Heart right ventricle (tissue), 16 donors: ENCODE measurements at places on chromosomes 2 and 18.

GRCh38 chr2:28035163-28035690, 144.7 kb downstream of the BABAM2 start:
- no peak for DNase-seq

- DNase-seq: no peak
These were observed 282.7 kb upstream of the STON1 start for GRCh38 chr2:48247206-48247605.

- DNase-seq: no peak
These were observed 433.0 kb downstream of the ZEB2 start for GRCh38 chr2:144086965-144087364.

- DNase-seq: no peak
These were observed 69.2 kb upstream of the HNRNPA3 start for GRCh38 chr2:177143444-177143843.

- DNase-seq: no peak
These were observed 210.3 kb upstream of the RBMS1 start for GRCh38 chr2:160703648-160704585.

- no peak for DNase-seq
These were observed 70.4 kb downstream of the LRPPRC start for GRCh38 chr2:43925431-43925830.

- DNase-seq: no peak
These were observed 295.2 kb downstream of the SRBD1 start for GRCh38 chr2:45315861-45316260.

- no peak for DNase-seq
These were observed 121.2 kb downstream of the CAPN13 start for GRCh38 chr2:30686000-30686399.

DNA sequence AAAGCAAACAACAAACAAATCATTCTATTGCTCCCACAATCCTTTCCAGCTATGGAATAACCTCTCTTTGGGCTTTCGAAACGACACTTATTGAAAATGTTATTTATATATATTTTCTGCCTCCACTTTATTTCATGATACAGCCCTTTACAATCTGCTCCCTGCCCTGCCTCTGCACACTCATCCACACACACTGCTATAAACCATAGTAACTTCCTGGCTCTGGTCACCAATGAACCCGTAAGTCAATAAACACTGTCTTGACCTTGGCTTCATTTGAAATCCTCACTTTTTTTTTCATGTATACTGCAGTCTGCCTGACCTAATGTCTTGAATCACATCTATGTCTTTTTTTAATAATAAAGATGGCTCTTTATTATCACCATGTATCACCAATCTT, 161.5 kb downstream of the SLC39A10 start:
- no peak for DNase-seq

GRCh38 chr2:232525791-232526371, at the start of gene CHRND:
CHRND (plus strand) TSS chr2:232526160; CDS start chr2:232526216, 56 bp downstream.
- DNase-seq: peak; percentile 20

GRCh38 chr2:164792316-164793170, 49.1 kb downstream of the COBLL1 start:
- DNase-seq: no peak

DNA sequence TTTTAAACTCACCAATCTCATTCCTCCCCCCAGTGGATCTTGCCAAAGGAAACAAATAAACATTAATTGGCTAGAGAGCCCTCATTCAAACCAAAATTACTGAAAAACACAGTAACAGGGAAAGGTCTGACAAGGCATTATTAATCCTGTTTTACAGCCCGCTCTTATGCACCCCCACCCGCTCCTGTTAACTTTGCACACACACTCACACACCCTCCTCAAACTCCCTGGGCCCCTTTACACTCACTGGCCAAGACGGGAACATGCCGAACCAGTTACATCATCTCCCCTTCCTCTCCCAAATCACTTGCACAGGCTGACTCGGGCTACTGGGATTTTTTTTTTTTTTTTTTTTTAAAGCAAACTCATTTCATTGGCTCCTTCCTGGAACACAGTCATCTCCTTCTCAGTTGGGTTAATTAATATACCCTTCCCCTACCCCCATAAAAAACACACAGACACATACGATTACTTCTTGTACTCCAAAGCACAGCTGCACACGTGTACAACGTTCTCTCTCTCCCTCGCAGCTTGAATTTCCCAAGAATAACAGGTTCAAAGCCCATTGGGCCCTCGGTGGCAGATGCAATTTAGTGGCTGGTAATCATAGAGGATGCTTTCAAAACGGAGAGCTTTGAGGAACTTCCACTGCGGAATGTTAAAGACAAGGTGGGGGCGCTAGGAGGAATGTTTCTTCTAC, 31.8 kb downstream of the KLF7 start:
- DNase-seq: peak; percentile 88

- DNase-seq: no peak
These were observed 410.4 kb downstream of the RAD51AP2 start for GRCh38 chr2:17107871-17108270.

DNA sequence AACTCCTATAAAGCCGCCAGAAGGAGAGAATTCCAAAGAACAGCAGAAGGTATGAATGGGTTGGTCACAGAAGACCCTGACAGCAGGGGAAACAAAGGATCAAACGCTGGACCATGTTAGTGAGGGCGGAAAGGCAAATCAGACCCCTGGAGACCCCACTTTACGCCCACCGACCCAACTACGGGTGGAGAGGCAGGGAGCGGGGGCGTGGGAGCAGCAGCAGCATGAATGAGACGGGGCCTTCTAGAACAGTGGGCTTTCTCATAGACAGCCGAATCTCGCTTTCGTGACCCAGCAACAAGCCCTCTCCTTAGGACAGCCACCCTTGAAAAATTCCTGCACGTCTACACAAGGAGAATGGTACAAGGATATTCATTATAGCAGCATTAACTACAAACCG, 191.0 kb downstream of the HDAC4 start:
- DNase-seq: no peak

GRCh38 chr2:64133354-64133753, 10.9 kb downstream of the PELI1 start:
- DNase-seq: no peak

GRCh38 chr18:8799596-8800441, 94.5 kb downstream of the MTCL1 start:
- DNase-seq: no peak

GRCh38 chr18:55869556-55870501, 281.8 kb upstream of the TCF4 start:
- DNase-seq: no peak

- no peak for DNase-seq
These were observed 453.4 kb upstream of the SLC14A2 start for GRCh38 chr18:45161850-45162249.
